ENCODE measurements at places on chromosomes 2 and 18. TPM values are rescaled to one million over a fixed set of nuclear protein-coding genes. Genes with fewer than 3 reads are reported as not detected.

The TAF4B gene
- 0.49 TPM for polyA plus RNA-seq

The CCDC121 gene
- 0.92 TPM for polyA plus RNA-seq

The DLX2 gene
- polyA plus RNA-seq: not detected

The MROH2A gene
- not detected for polyA plus RNA-seq

The PTPRN gene
- polyA plus RNA-seq: not detected

The TSPYL6 gene
- not detected for polyA plus RNA-seq

The TRABD2A gene
- 1.0 TPM for polyA plus RNA-seq

GRCh38 chr2:136131484-136131960 lies 13.6 kb upstream of the CXCR4 start:
- DNase-seq: no peak

DNA sequence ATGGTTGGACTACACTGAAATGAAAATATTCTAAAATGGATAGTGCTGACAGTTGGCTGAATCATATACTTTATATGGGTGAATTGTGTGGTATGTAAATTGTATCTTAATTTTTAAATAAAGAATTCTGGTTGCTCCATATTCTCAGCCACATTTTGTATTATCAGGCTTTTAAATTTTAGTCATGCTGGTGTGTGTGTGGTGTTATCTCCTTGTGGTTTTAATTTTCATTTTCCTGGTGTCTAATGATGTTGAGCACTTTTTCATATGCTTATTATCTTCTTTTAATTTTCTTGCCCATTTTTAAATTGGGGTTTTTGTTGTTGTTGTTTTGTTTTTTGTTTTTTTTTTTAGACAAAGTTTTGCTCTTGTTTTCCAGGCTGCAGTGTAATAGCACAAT lies 3.8 kb upstream of the HIBCH start:
- no peak for DNase-seq

- DNase-seq: peak; percentile 53
Observed at GRCh38 chr2:216056739-216057138, 24.9 kb downstream of the PECR start.

GRCh38 chr2:121075006-121075551 lies 209.9 kb downstream of the TFCP2L1 start:
- DNase-seq: peak; percentile 74

- DNase-seq: peak; percentile 9
Observed at GRCh38 chr2:85709401-85709811, 15.2 kb downstream of the GNLY start.

GRCh38 chr2:151947813-151948165 lies 119.6 kb upstream of the ARL5A start:
- peak; percentile 74 for DNase-seq

- DNase-seq: no peak
Observed at GRCh38 chr2:151664520-151664919, 69.8 kb downstream of the NEB start.

GRCh38 chr2:72915907-72916742 lies 1.2 kb upstream of the EMX1 start:
- no peak for DNase-seq

DNA sequence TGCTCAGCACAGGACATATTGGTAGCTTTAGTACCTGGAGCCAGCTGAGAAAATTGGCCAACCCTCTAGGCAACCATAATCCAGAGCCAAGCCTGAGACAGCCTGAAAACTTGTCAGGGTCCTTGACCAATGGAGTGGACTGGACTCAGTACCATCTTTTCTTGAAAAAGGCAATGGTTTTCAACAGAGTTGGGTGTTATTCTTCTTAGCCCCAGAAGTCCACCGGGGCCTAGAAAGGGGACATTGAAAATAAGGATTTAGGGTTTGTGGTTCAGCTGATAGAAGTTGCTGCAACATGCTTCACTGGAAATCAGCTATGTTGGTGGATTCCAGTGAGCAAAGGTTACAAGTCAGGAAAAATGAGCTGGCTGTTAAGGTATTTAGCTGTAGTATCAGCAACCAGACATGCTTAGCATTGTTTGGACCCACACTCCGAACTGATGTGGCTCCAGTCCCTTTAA lies 22.1 kb upstream of the CNOT11 start:
- no peak for DNase-seq

DNA sequence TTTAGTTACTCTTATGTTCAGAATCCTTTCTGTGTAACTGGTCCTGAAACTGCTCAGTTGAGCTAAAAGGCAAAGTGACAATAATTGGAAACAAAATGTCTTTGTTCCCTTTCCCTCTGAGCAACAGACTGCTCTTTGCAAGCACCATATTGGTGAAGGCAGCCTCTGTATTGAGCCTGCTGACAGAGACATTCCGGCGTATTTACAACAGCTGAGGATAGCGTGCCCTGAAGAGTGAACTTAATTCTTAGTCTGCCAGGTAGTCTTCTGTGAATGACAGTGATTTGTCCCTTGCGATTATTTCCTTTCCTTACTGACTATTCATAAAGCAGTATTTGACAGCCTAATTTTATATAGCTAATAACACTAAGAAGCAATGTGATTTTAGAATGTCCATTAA lies 239.1 kb downstream of the CPS1 start:
- no peak for DNase-seq

DNA sequence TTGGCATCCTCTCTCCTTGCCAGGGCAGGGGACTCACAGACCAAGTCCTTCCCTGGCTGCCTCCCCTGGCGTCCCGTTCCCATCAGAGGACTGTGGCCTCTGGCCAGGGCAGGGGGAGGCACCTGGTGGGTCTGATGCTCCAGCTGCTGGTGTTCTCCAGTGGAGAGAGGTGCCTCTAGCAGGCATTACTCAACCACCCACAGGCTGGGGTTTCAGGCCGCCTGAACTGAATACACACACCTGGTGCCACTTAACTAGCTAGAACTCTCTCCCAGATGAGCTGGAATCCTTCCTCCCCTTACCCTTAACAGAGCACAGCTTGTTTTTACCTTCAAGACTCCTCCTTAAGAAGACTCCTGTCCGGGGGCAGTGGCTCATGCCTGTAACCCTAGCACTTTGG lies 37.7 kb upstream of the CNGA3 start:
- DNase-seq: no peak

DNA sequence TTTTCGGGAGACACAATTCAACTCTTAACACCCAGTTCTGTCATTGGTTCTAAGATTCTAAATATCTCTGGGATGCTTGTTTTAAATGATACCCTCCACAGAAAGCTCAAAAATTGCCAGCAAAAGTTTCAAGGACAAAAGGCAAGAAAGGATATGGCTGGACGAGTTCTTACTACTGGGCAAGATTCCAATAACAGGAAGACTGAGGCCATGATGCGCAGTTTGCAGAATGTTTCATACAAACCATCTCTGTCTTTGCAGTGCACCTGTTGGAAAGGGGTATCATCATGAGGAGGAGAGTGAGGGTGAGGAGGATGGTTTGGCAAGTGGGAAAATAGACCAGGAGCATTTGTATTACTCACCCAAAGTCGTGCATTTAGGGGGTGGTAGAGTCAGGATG lies 172.8 kb downstream of the DCDC2C start:
- no peak for DNase-seq

- DNase-seq: no peak
Observed at GRCh38 chr2:88885275-88885674, 193.8 kb downstream of the RPIA start.
